HCT116 (cell line): ENCODE measurements at places on chromosomes 11 and 22.
A peak's percentile ranks its signal among the peaks of the same experiment; 100 is the strongest.

DNA sequence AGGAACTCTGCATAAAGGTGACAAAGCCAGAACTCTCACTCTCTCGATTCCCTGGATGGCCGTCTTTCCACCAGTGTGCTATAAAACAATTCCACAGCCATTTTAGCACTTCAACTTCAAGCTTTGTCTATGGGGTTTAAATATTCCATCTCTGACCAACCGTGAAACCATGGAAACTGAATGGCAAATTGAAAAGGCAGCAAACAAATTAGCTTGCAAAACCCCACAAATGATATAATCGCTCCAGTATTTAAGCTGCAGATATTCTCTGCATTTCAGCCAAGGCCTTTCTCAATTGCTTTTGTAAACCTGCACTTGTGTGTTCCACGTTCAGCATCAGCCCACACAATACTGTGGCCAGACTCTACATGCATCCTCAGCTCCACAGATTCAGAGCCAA is 131.7 kb upstream of the ISX start:
- no peak for DNase-seq

DNA sequence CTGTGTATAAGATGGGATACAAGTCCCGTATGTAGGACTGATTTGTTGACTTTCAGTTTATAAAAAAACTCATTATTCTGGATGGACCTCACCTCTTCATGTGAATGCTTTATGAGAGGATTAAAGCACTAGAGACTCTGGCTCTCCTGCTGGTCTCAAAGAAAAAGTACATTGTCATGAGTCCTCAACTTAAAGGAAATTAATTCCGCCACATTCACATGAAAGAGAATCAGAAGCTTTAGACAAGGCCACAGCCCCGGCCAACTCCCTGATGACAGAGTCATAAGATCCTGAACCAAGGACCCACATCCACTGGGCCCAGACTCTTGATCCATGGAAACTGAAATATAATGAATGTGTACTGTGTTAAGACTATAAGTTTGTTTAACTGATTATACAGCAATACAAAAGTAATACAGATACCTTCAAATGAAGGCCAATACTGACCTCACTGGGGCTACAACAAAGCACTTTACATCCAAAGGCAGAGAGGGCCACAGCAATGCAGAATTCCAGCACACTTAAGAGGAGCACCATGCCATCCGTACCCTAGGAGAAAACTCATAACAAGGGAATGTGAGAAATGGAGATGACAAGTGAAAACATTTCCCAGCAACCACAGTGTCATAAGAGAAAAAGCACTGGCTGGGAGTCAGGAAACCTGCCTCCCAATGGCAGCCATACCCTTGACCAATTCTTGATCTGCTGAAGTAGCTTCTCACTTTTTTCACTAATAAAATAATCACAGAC is 25.4 kb upstream of the MS4A6A start:
- DNase-seq: no peak

GRCh38 chr11:28228196-28228895 is 120.2 kb downstream of the METTL15 start:
- no peak for DNase-seq

- DNase-seq: no peak
Observed at GRCh38 chr11:62832336-62833234, at the start of gene TEX54. Gene TEX54, minus strand, starts transcription at chr11:62832841.

GRCh38 chr11:125070699-125071254 is 7.7 kb downstream of the SLC37A2 start:
- DNase-seq: peak; percentile 39
